T-helper 9 cell (primary cell): ENCODE measurements at places on chromosomes 5 and 9.

DNA sequence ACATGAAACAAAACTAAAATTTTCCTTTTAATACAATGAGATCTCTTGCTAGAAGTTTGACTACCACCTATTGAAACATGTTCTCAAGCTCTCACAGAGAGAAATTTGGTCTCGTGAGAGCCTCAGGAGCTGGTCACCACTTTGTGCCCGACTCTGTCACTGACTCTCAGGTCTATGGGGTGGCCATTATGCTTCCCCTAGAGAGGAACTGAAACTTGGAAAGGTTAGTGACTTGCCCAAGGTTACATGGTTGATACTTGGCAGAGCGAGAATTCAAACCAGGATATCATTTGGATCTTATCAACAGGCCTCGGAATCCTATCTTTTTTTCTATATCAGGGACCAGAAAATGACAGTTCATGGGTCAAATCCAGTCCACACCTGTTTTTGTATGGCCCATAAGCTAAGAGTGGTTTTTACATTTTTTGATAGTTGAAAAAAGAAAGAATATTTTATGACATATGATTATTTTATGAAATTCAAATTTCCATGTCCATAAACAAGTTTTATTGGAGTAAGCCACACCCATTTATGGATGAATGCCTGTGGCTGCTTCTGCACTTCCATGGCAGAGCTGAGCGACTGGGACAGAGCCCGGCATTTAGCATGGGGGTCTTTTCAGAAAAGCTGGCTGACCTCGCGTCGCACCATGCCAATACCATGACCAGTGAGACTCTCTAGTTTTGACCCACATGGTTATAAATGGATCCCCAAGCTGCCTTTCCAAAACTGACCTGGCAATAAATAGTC, 44.8 kb upstream of the EQTN start:
- no peak for DNase-seq

DNA sequence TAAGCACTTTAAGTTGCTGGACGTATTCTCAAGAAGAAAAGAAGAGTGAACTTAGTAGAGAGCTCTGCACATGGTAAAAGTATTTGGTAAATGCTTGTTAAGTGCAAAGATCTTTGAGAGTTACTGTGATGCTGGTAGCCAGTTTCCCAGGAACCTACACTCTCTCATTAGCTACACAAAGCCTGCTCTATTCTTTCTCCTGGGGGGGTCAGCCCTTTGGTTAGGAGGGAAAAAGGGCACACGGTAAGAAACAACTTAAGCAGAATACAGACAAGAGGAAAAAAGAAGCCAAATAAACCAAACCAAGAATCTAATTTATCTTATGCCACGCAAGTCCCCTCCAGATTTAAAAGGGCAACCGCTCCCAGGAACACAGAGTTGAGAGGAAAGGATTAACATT, 1100.1 kb upstream of the CDH10 start:
- no peak for DNase-seq

DNA sequence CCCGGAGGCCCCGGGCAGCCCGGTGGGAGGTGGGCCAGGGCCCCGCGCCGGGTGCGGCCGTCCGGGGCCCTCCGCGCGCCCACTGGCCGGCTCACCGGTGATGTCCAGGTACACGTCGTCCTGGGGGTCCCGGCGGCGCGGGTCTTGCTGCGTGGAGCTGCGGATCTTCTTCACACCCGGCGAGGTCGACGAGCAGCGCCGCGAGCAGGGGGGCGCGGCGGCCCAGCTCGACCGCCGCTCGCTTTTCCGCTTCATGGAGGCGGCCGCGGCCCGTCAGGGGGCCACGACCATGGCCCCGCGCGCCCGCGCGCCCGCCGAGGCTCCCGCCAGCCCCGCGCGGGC, 548 bp downstream of the CDC14B start:
- no peak for DNase-seq

GRCh38 chr5:168006456-168007130, 284.9 kb upstream of the WWC1 start:
- DNase-seq, result no peak

DNA sequence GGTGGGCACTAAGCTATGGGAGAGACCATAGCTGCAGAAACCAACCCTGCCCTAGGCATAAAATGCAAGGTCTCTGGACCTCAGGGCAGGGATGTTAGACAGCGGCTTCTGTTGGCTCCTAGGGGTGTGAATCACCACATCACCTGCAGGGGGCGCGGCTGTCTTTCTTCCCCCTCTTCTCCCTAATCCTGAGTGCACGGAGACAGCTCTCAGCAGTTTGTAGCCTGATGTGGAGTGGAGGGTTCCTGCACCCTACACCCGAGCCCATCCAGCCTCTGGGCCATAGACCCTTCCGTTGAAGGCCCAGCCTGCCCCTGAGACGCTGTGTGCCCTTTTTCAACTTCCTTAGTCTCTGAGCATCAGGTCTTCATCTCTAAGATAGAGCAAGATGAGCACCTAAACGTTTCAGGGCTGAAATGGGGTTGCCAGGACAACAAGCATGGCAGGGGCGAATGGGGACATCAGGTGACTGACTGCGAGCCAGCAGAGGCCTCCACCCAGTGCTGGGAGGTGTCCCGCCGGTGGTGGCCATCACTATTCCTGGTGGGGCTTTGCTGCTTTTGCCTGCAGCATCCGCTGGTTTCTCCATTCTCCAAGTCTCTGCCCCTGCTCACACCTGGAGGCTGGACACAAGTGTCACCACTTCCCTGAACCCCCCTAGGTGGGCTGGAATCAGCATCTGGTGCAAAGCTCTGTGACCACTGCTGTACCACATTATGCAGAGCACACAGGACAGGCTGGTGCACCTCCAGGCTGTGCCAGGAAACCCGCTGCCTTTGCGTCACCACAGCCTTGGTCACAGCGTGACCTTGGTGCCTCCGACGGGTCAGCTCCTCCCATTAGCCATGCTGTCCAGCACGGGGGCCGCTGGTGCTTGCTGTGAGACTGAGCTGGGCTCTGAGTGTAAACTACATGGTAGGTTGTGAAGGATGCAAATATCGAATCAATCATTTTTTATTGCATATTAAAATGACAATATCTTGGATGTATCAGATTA, 2.5 kb upstream of the SEC16A start:
- DNase-seq, result peak; percentile 84

- DNase-seq, result no peak
These were observed 143.1 kb downstream of the ELAVL2 start for GRCh38 chr9:23682891-23683431.

GRCh38 chr5:136655468-136655867, 290.1 kb upstream of the TRPC7 start:
- no peak for DNase-seq

DNA sequence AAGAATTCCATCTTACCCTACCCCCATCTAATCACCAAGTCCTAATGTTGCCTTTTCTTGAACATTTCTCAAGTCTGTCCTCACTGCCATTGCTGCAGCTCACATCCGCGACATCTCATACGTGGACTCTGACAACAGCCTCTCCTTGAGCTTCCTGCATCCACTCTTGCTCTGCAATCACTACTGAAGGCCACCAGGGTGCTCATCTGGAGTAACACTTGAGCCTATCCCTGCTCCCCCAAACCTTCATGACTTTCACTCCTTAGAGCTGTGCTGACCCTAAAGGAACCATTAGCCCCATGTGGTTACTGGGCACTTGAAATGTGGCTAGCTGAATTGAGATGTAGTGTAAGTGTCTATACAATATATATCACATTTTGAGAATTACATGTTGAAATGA, 46.4 kb upstream of the CTXN3 start:
- no peak for DNase-seq

GRCh38 chr5:169341556-169341955, 40.6 kb upstream of the SLIT3 start:
- no peak for DNase-seq

- DNase-seq, result no peak
These were observed 41.9 kb upstream of the ITGA2 start for GRCh38 chr5:52947208-52947607.
